ENCODE measurements at places on chromosomes 5 and 9. TPM values are rescaled to one million over a fixed set of nuclear protein-coding genes. Genes with fewer than 3 reads are reported as not detected.

DNA sequence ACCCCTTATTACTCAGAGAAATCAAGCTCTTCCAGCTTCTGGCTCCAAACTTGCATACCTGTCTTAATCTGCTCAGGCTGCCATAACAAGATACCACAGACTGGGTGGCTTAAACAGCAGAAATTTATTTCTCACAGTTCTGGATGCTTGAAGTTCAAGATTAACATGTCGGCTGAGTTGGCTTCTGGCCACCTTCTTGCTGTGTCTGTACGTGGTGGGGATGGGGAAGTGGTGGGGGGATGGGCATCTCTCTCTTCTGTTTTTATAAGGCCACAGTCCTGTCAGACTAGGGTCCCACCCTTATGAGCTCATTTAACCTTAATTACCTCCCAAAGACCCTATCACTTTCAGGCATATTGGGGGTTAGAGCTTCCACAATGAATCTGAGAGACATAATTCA is 140.5 kb downstream of the SV2C start:
- no peaks in the 10 kb centered on the region for H3K27me3 ChIP-seq
- no peak overlapping the region for H3K4me3 ChIP-seq
- no peaks in the 10 kb centered on the region for H3K36me3 ChIP-seq
- no peak for DNase-seq
- no peaks in the 10 kb centered on the region for H3K4me1 ChIP-seq
- no peak overlapping the region for H3K27ac ChIP-seq

DNA sequence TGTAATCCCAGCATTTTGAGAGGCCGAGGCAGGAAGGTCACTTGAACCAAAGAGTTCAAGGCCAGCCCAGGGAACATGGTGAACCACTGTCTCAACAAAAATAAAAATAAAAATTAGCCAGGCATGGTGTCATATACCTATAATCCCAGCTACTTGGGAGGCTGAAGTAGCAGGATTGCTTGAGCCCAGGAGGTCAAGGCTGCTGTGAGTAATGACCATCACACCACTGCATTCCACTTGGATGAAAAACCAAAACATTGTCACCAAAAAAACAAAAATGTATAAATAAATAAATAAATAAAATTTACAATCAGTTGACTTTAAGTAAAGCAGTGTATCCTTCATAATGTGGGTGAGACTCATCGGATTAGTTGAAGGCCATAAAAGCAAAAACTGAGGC is 541.4 kb downstream of the CSNK1G3 start:
- H3K36me3 ChIP-seq = no peaks in the 10 kb centered on the region
- H3K27ac ChIP-seq = no peak overlapping the region
- DNase-seq = no peak
- no peak overlapping the region for H3K4me3 ChIP-seq
- no peaks in the 10 kb centered on the region for H3K4me1 ChIP-seq

Gene GMCL2
- total RNA-seq = not detected

- H3K4me3 ChIP-seq = no peak overlapping the region
- no peaks in the 10 kb centered on the region for H3K36me3 ChIP-seq
- H3K27me3 ChIP-seq = no peaks in the 10 kb centered on the region
- H3K27ac ChIP-seq = no peak overlapping the region
Observed at GRCh38 chr9:23702311-23702922, 123.6 kb downstream of the ELAVL2 start.

DNA sequence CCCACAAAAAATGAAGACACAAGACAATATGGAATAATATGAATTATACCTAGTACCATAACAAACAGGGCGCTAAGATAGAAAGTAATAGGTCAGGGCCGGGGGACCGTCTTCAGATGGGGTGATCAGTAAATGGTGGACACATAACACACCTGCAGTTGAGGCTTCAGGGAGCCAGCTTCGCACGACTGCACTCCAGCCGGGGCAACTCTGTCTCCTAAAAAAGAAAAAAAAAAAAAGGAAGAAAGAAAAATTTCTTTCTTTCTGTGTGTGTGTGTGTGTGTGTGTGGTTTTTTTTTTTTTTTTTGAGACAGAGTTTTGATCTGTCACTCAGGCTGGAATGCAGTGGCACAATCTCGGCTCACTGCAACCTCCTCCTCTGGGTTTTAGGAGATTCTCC is 75.0 kb upstream of the HSPA9 start:
- H3K27ac ChIP-seq = no peak overlapping the region
- H3K27me3 ChIP-seq = peaks cover 90% of the 10 kb centered on the region
- no peak overlapping the region for H3K4me3 ChIP-seq
- DNase-seq = no peak
- H3K36me3 ChIP-seq = no peaks in the 10 kb centered on the region

- no peaks in the 10 kb centered on the region for H3K4me1 ChIP-seq
- H3K27me3 ChIP-seq = no peaks in the 10 kb centered on the region
- H3K27ac ChIP-seq = no peak overlapping the region
- no peak overlapping the region for H3K4me3 ChIP-seq
Observed at GRCh38 chr5:31096238-31096865, 97.1 kb upstream of the CDH6 start.

DNA sequence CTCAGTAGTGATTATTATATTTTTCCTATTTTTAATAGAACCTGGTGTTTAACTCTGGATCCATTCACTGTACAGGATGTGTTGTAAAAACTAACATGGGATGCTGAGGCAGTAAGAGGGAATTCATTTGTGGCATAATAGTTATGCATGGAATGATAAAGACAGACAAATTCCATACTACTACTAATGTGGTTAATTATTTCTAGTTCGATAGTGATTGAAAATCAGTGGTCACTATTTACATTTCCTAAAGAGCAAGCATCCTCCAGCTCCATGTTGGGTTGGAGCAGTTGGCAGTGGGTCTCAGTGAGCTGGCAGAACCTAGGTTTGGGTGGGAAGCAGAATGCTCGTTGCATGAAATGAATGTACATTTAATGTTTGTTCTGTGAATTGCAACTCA is 122.6 kb downstream of the SAXO1 start:
- no peaks in the 10 kb centered on the region for H3K4me1 ChIP-seq
- H3K4me3 ChIP-seq = no peak overlapping the region
- H3K36me3 ChIP-seq = no peaks in the 10 kb centered on the region
- no peak for DNase-seq

Gene KCTD16
- total RNA-seq = not detected

Gene NPR3
- not detected for total RNA-seq

DNA sequence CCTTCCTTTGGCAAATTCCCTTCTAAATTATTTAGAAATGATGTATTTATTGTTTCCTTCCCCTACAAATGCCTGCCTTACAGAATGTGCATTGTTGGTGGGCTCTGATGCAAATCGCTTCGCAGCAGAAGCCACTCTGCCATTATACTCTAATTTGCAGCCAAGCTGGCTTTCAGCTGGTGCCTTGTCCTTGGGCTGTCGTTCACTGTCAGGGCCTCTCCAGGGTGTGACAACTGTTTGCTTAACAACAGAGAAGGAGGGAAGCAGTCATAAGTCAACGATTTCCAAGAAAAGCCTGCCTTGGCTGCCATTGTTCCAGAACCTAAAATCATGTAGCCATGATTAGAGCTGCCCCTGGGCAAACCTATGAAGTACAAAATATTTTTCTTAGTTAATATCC is 260.1 kb upstream of the RGMB start:
- H3K4me3 ChIP-seq = no peak overlapping the region
- no peaks in the 10 kb centered on the region for H3K27me3 ChIP-seq
- DNase-seq = no peak
- H3K27ac ChIP-seq = no peak overlapping the region

DNA sequence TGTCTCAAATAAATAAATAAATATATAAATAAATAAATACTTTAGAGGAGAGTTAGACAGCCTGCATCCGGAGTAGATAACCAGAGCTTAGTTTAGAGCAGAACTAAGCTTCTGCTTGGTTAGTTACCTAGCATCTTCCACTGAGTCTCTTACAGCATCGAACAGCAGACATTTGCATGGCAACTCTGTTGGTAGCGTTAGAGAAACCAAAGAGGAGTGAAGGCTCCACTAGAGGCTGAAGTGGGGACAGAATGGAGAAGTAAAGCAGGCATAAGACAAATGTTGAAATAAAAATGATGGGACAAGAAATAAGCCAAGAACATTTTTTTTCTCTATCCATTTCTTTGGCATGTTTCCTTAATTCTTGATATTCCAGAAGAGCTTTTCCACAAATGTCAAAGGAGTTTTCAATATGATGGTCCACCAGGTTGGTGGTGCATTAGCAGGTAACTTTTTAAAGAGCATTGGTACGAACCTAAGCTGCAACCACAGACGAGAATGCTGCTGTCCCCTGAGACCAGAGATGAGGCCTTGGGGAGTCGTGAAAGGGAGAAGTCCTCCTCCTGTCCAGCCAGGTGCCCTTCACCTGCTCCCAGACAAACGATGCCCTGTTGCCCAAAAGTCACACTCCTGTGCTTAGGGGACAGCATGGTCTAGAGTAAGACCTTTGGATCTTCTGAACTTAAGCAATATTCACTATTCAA is 438.3 kb downstream of the DIRAS2 start:
- no peaks in the 10 kb centered on the region for H3K4me1 ChIP-seq
- no peak overlapping the region for H3K4me3 ChIP-seq
- DNase-seq = no peak
- no peaks in the 10 kb centered on the region for H3K36me3 ChIP-seq

Gene SPRY4
- total RNA-seq = 0.86 TPM

DNA sequence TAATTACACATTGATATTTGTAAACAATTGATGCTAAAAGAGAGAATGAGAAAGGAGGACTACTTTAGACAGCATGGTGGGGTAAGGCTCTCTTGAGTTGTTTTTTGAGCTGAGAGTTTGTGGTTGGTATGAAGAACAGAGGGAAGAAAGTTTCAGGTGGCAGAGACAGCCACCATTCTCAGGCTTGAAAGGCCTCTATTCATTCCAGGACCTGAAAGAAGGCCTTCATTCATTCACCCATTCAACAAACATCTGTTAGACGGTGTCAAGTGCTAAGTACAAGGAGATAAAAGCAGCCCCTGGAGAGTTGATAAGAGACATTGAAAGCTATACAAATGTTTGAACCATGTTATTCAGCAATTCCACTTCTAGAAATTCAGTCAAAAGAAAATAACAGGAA is 21.7 kb upstream of the ADAM19 start:
- H3K4me1 ChIP-seq = peaks cover 95% of the 10 kb centered on the region

Gene PCDHGA12
- total RNA-seq = not detected

DNA sequence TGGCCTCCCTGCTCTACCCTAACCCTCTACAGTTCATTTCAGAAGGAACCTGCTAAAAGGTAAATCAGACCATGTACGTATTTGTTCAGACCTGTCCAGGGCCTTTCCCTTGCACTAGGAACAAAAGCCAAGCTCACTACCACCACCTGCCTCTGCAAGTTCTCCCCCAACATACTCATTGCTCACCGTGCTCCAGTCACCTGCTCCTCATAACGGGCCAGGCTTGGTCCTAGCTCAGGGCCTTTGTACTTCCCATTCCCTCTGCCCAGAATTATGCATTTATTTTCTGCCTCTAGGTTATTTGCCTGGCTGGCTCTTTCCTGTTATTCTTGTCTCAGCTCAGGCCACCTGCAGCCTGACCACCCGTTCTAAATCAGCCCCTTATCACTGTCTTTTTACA is 4.8 kb upstream of the FGF1 start:
- no peaks in the 10 kb centered on the region for H3K4me1 ChIP-seq
- no peak overlapping the region for H3K4me3 ChIP-seq
- no peak for DNase-seq
- no peak overlapping the region for H3K27ac ChIP-seq

DNA sequence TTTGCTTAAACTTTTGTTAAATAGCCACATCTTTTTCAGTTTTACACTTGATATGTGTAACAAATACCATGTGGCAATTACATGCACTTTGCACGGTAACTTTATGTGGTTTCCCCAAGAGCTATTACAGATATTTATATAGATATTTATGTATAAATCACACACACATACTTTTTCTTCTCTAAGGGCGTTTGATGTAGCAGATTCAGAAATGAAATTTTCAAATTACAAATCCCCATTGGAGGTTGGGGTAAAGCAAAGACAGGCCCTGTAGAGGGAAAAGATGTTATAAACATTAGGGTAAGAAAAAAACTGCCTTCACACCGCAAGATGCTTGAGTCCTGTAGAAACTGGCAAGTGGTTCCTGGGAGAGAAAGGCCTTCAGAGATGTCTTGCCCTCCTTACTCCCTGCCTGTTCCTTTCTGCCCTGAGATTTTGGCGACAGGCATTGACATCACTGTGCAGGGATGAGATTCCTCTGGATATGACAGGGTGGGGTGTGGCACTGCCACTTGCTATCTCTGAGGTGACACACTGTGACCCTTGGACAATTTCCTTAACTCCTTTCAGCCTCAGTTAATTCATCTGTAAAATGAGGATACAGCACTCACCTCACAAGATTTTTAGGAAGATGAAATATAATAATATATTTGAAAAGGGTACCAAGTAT is 177.9 kb upstream of the TUT7 start:
- H3K27ac ChIP-seq = no peak overlapping the region
- H3K4me1 ChIP-seq = no peaks in the 10 kb centered on the region
- no peak for DNase-seq
- no peaks in the 10 kb centered on the region for H3K36me3 ChIP-seq

Gene CTSV
- total RNA-seq = 0.73 TPM

Gene AMACR
- total RNA-seq = 7.8 TPM

GRCh38 chr5:58544195-58544594 is 38.7 kb upstream of the RAB3C start:
- peaks cover 2% of the 10 kb centered on the region for H3K4me1 ChIP-seq
- H3K4me3 ChIP-seq = no peak overlapping the region
- no peak overlapping the region for H3K27ac ChIP-seq
- no peak for DNase-seq

Gene TTC16
- 5.0 TPM for total RNA-seq

Gene CPLANE1
- total RNA-seq = 5.8 TPM

DNA sequence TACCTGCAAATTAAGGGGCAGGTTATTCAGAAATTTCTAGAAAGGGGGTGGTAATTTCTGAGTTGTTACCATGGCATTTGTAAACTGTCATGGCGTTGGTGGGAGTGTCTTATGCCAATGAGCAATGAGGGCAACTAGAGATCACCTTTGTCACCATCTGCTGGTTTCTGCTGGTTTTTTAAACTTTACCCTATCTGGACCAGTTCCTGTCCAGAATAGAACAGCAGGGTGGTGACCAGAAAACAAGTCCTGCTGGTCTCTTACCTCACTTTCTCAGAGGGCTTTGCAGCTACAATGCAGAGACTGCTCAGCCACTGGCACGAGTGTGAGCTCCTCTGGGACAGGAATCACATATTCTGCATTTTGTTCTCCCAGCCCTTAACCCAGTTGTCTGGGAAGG is 51.4 kb downstream of the FAM114A2 start:
- H3K36me3 ChIP-seq = peaks cover 8% of the 10 kb centered on the region
- no peak overlapping the region for H3K27ac ChIP-seq
- no peak overlapping the region for H3K4me3 ChIP-seq
- no peaks in the 10 kb centered on the region for H3K4me1 ChIP-seq

- no peaks in the 10 kb centered on the region for H3K27me3 ChIP-seq
- no peaks in the 10 kb centered on the region for H3K4me1 ChIP-seq
- no peak for DNase-seq
- H3K36me3 ChIP-seq = no peaks in the 10 kb centered on the region
Observed at GRCh38 chr5:125357660-125358059, 611.2 kb upstream of the ZNF608 start.
